ENCODE measurements at places on chromosomes 16 and 17. TPM values are rescaled to one million over a fixed set of nuclear protein-coding genes. Genes with fewer than 3 reads are reported as not detected.

The DNAAF8 gene
- total RNA-seq = 0.68 TPM

The GRB7 gene
- not detected for total RNA-seq

The NOTUM gene
- total RNA-seq = 0.78 TPM

The DHX8 gene
- 36.8 TPM for total RNA-seq

The DNAI2 gene
- total RNA-seq = not detected

The CDR2L gene
- 40.7 TPM for total RNA-seq

The OR4D2 gene
- total RNA-seq = not detected

The TMEM94 gene
- 33.1 TPM for total RNA-seq

The MYADML2 gene
- total RNA-seq = not detected

The ZMYND15 gene
- 0.06 TPM for total RNA-seq

DNA sequence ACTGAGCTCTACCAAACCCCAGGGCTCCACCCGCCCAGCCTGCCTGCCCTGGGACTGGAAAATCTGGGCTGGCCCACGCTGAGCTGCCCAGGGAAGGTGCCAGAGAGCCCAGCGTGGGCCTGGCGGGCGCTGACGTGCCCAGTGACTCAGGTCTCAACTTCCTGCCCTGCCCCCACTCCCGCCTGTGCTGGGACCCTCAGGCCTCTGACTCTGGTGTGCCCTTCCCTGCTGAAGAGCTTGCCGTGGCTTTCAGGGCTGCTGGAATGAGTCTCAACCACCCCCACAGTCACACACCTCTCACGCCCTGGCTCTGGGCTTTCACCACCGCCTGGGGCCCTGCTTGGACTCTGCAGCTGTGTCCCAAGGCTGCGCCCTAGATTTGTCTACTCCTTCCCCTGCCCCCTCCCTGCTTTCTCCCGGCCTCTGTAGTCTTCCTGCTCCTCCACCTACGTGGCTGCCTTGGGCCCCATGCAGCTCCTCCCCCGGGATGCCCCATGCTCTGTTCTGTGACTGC is 10.4 kb downstream of the LLGL1 start:
- DNase-seq = no peak

DNA sequence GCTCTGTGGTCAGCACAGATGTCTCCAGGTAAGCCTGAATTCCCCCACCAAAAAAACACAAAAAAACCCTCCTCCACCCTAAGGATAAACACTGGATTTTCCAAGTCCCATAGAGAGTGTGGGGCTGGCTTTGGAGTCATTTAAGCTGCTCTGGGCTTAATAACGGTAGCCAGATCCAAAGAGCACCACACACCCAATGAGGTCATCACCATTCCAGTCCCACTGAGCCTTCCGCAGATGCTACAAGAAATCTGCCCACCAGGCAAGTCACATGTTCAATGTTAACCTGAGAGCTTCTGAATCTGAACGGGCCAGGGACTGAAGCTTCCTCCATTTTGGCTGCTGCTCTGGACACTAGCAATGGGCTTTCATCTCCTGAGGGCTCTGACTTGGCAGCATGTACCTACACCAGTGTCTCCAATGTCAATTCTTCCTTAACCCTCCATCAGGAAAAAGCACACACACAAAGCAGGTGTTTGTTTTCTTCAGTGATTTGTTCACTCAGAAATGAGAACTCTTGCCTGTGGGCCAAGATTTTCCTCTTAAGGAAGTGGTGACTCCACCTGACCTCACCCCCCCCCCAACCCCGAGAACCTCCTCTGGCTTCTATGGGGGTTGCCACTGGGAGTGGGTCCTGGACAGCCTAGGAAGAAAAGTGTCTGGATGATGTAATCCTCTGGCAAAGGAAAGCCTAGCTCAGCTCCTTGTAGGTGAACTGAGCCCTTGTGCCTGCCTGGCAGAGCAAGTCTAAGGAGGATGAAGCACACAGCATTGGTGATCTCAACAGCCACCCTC is 220.1 kb downstream of the FOXL1 start:
- DNase-seq = no peak

GRCh38 chr17:64066716-64067115 is 46.3 kb upstream of the ICAM2 start:
- DNase-seq = no peak

DNA sequence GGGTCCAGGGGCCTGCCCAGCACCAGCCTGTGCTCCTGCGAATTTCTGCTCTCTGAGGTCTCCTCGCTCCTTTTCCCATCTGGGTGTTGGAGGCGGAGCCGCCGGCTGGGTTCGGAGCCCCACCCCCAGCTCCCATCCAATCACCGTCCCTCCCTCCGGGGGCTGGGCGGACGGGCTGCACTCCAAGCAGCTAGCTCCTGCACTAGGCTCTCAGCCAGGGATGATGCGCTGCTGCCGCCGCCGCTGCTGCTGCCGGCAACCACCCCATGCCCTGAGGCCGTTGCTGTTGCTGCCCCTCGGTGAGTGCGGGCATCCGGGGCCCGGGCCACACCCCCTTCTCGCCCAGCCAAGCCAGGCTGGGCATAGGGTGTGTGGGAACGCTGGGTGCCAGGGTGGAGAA is at the start of gene NRN1L:
Gene NRN1L (plus strand): TSS at position 202 of the 400 bp plus-strand sequence. CDS start 19 bp downstream, at position 221.
- DNase-seq = no peak

DNA sequence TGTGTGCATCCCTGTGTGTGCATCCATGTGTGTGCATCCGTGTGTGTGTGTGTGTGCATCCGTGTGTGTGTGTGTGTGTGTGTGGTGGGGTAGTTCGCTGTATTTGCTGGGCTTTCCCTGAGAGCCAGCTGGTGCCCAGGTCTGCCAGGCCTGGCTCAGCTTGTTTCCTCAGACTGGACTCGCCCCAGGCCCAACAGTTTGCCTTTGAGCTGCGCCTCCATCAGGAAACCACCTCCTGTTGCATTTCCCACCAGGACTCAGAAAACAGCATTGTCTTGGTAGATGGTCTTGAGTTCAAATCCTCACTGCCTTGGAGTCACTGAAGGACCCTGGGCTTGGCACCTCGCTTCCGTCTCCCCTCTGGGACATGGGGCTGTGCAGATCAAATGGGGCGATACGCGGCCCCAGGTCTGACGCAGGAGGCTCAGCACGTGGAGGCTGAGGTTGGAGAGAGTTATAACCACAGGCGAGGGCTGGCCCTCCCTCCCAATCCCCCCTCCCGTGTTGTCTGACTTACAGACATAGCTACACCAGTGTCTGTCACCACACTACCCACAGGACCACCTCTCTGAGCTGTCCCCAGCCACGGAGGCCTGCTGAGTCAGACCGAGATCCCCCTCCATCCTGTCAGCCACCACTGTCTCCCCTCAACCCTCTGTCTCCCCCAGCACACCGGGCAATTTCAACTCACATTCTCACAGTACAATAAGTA is 4.7 kb downstream of the ITGAE start:
- no peak for DNase-seq

DNA sequence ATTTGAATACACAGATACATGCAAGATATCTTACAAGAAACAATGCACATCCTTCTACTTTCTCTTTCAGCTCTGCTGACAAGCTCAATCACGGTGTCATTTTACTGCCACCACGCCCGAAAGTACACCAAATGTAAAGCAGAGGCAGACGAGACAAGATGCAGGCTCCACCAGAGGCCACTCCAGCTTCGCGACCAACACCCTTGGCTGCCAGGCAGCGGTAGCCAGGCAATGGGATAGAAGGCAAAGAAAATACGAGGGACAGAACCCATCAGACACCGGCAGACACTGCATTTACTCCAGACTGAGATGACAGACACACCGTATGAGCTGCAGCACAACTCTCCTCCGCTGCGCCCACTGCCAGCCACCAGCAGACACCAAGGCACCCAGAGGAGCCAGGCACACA is 41.0 kb downstream of the USP22 start:
- DNase-seq = no peak

DNA sequence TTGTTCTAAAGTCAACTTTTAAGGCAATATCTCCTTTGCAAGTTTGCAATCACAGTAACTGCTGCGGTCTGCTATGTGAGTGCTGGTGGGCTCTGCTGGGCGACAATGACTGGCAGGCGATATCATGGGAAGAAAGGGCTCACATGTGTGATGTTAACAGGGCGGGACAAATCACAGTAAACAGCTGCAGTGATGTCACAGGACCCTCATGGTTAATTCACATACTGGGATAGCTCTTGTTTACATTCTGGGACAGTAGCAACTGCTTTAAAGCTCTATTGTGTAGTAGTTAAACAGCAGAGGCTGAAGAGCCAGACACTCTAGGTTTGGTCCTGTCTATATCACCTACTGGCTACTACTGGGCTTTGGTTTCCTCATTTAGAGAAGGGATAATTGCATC is 257.2 kb upstream of the ASIC2 start:
- DNase-seq = no peak

GRCh38 chr16:25158401-25158800 is 46.9 kb downstream of the LCMT1 start:
- no peak for DNase-seq

DNA sequence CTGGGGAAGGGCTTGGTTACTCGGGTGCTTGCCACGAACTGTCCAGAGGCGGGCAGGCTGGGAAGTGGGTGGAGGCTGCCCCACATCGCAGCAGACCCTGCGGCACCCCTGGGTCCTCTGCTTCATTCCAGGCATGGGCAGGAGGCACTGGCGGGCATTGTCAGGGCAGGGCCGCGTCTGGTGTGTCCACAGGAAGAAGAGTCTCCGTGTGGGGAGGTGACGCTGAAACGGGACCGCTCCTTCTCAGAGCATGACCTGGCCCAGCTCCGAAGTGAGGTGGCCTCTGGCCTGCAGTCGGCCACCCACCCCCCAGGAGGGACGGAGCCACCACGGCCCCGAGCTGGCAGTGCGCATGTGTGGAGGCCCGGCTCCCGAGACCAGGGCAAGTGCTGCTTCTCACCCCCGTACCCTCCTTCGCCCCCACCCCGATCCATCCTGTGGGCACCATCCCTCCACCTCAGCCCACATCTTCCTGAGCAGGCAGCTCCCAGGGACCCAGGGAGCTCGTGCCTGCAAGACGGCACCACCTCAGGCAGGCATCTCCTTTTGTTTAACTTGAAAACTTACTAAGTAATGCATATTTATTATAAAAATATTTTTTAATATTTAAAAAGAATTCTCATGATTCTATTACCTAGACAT is 14.3 kb upstream of the TCF25 start:
- no peak for DNase-seq

- no peak for DNase-seq
Measured at GRCh38 chr16:67504031-67505021, 21.0 kb upstream of the AGRP start.

- DNase-seq = no peak
Measured at GRCh38 chr16:20763461-20764232, at the start of gene ACSM3. Gene ACSM3 (plus strand): TSS chr16:20764014. CDS start chr16:20770035, 6,021 bp downstream.

DNA sequence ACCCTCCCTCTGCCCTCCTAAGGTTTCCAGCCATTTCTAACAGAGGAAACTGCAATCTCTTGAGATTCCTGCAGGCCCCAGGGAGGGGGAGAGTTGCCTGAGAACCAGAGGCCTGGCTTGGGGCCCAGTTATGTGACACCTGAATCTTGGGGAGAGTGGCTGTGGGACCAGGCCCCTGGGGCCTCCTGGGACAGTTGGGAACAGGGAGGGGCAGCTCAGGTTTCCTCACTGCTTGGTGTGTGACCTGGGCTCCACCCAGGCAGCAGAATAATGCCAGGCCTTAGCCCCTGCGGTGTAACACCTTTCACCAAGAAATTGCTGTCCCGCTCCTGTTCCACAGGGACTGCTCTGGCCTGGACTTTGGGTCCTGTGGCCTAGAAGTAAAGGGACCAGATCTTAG is 44.3 kb upstream of the CRHR1 start:
- no peak for DNase-seq

GRCh38 chr17:15482476-15482875 is 15.1 kb upstream of the CDRT4 start:
- no peak for DNase-seq

DNA sequence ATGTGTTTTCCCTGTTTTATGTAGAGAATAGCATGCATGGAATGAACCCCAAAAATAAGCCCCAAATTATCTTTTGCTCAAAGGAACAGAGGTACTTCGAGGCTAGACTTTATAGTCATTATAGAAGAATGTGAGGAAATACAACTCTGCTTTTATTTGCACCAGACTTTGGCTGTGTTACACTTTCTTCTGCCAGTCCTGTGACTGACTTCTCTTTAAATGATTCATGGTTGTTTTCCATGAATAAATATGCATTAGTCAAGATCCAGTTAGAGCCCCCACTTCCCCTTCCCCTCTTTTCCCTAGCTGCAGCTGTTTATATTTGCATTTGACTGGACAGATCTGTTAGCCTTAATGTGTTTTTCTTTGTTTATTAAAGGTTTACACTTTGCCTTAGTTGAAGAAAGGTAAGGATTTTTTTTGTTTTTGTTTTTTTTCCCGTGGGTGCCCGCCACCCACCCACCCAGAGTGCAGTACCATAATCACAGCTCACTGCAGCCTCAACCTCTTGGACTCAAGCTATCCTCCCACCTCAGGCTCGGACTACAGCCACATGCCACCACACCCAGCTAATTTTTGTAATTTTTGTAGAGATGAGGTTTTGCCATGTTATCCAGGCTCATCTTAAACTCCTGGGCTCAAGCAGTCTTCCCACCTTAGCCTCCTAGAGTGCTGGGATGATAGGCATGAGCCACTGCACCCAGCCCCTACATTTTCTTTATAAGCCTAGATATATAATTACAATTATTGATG is 152.6 kb downstream of the CYB561 start:
- no peak for DNase-seq

DNA sequence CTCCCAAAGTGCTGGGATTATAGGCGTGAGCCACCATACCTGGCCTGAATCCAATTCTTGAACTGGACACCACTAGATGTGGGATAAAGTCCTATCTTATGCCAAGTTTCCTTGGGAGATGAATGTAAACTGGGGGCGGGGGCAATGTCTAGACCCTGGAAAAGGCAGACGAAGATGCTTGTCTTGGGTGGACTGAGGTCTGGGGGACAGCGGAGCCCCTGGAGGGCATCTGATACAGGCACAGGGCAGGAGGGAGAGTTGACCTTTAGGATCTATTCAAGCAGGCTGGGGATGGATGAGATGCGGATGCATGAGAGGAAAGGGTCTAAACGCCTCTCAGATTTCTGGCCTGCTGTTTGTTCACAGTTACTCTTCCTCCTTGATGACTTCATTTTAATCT is 11.7 kb downstream of the C1QTNF1 start:
- DNase-seq = no peak

GRCh38 chr16:11740567-11740966 is 2.1 kb downstream of the TXNDC11 start:
- DNase-seq = no peak

GRCh38 chr16:30127993-30128392 is 5.0 kb upstream of the MAPK3 start:
- DNase-seq = no peak

GRCh38 chr16:62764572-62764971 is 728.3 kb upstream of the CDH8 start:
- no peak for DNase-seq

GRCh38 chr16:15053904-15054303 is 2.0 kb downstream of the NTAN1 start:
- no peak for DNase-seq

- DNase-seq = no peak
Measured at GRCh38 chr16:50166511-50167500, 13.7 kb downstream of the TENT4B start.

DNA sequence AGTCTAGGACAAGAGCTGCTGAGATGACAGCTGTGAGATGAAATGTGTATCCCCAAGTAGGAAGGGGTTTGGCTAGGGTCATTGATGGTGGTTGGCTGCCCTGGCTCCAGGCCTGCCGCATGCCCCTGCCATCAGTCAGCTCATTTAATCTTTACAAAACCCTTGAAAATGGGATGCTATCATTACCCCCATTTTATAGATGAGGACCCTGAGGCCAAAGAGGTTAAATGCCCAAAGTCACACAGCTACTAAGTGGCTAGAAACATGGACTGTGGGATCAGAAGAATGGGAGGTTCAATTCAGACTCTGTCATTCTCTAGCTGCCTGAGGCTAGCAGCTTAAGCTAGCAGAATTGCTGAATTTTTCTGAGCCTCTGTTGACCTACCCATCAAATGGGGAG is 198.8 kb downstream of the MAF start:
- DNase-seq = no peak

- no peak for DNase-seq
Measured at GRCh38 chr17:59812139-59812538, 80.6 kb downstream of the TUBD1 start.

Data from glomerular endothelial cell (primary cell).